ENCODE measurements at places on chromosomes 2 and 18.

- peak; percentile 35 for DNase-seq
Measured at GRCh38 chr2:169362118-169362893, at the start of gene LRP2. LRP2 (minus strand) TSS chr2:169362534; CDS start chr2:169362399, 135 bp downstream.

GRCh38 chr2:69097148-69097610, 84.2 kb downstream of the ANTXR1 start:
- no peak for DNase-seq

DNA sequence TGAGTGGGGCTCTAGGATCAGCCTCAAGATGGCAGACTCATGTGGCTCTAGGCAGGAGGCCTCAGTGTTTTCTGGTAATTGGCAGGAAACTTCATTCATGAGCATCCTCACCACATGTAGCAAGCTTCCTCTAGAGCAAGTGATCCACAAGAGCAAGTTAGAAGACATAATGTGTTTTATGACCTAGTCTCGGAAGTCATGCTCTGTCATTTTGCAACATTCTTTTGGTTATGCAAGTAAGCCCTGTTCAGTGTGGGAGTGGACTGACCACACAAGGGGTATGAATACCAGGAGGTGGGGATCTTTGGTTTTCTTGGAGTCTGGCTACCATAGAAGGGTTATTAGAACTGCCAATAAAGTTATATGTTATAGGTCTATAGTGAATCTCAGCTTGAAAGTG, 66.8 kb upstream of the STK39 start:
- no peak for DNase-seq

DNA sequence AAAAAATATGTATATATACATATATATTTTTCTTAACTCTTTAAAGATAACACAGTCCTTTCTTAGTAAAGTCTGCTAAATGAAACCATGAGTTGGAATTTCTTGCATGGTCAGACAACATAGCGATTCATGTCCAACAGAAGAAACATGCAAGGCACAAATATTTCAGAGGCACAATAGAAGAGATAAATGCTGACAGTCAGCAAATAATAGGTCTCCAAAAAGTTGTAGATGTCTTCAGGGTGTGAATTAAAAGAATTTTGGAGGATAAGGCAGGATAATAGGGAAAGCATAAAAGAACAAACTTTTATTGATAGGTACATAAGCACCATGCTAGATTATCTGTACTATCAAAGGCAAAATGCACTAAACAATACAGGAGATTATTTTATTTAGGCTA, 800.2 kb downstream of the PLCL1 start:
- DNase-seq, result no peak

GRCh38 chr2:48080534-48081316, 174.4 kb upstream of the FBXO11 start:
- DNase-seq, result no peak

GRCh38 chr2:9498210-9498609, 23.9 kb downstream of the IAH1 start:
- no peak for DNase-seq

DNA sequence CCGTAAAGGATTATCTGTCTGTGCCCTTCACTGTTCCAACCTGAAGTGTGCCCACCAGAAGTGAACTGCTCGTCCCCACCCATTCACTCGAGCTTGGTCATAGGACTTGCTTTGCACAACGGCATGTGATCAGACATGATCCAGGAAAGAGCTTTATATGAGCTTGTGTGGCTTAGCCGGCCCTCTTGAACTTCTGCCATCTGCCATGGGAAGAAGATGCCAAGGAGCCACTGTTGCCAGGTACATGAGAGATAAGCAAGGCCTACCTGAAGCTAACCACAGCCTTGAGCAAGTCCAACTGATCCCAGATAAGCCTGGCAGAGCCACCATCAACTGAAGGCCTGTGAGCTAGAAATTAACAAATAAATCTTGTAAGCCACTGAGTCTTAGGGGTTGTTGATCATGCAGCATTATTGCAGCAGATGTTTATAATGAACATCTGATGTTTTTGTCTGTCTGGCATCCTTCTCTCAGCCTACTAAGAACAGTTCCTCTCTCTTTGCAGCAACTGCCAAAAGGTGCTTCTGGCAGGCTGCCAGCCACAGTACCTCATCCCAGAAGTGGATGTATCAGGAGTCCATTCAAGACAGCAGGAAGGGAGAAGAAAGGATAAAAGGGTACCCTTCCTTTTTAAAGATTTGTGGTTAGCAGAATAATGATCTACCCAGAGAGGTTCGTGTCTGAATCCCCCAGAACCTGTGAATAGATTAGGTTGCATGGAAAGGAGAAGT, 16.8 kb downstream of the DBI start:
- DNase-seq, result no peak

Measured in GM10248 (cell line).